Glomerular endothelial cell (primary cell): ENCODE measurements at places on chromosomes 2 and 18. TPM values are rescaled to one million over a fixed set of nuclear protein-coding genes. Genes with fewer than 3 reads are reported as not detected.

DNA sequence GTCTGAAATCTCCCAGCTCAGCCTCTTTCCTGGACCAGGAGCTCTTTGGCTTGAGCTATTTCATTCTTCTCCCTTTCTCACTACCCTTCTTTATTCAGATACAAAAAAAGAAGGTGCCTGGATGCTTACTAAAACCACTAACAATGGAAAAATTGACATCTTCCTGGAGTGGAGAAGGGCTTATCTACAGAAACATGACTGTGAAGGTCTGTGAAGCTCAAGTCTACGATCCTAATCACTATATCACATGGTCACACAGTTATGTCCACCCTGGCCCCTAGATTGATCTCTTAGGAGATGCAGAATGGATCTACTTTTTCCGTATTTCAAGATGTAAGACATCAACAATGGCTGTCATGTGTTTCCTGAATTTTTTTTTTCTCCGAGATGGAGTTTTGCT is 5.7 kb upstream of the KRCC1 start:
- no peak for DNase-seq

DNA sequence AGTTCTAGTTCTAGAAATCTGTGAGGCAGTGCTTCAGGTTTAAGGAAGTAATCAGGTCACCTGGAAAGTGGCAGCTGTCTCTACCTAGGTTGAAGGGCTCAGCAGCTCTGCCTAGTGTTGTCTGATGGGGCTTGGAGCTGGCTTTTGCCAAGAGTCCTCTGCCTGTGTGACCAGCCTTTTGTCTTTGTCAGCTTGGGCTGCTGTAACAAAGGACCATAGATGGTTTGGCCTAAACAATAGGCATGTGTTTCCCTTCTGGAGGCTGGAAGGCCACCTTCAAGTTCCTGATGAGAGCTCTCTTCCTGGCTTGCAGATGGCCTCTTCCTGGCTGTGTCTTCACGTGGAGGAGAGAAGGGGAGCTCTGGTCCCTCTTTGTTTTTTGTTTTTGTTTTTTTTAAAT is 13.3 kb downstream of the UBE2F start:
- no peak for DNase-seq

MDH1B gene
- 0.12 and 0.29 TPM in 2 replicates for total RNA-seq

- no peak for DNase-seq
Observed at GRCh38 chr18:524466-524865, 24.0 kb upstream of the COLEC12 start.

GRCh38 chr18:61334951-61335683 is 1.9 kb downstream of the CDH20 start:
- DNase-seq = no peak

DNA sequence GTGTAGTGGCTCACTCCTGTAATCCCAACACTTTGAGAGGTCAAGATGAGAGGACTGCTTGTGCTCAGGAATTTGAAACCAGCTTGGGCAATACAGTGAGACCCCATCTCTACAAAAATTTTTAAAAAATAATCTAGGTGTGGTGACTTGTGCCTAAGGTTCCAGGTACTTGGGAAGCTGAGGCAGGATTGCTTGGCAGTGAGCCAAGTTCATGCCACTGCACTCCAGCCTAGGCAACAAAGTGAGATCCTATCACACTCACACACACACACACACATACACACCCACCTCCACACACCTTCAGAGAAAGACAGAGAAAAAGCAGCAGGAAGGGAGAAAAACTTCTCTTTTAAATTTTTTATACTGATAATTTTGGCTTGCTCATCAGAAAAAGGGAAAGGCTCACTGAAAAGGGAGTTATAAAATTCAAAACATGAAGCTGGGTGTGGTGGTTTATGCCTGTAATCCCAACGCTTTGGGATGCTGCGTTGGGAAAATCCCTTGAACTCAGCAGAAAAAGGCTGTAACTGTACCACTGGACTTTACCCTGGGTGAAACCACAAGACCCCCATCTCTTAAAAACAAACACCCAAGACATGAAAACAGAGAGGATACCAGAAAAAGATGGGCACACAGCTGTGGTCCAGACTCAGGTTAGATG is 25.7 kb downstream of the FAM168B start:
- DNase-seq = no peak

- no peak for DNase-seq
Observed at GRCh38 chr18:44812426-44812825, 131.7 kb downstream of the SETBP1 start.

GRCh38 chr2:99085421-99085820 is 56.1 kb upstream of the C2orf15 start:
- DNase-seq = no peak

DNA sequence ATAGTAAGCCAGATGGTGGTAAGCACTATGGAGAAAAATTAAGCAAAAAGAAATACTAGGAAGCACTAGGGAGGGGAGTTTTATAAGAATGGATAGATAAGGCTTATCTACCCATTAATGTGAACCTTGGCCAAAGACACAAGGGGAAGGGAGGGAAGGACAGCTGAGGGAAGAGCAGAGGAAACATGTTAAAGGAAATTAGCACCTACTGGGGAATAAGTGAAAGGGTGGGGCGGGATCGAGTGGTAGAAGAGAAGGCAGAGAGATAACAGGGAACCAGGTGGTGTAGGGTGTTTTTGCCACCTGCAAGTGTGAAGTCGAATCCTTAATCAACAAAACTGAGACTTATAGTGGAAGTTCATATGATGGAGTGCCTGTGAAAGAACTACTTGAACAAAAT is 1.7 kb downstream of the UNC80 start:
- no peak for DNase-seq

DNA sequence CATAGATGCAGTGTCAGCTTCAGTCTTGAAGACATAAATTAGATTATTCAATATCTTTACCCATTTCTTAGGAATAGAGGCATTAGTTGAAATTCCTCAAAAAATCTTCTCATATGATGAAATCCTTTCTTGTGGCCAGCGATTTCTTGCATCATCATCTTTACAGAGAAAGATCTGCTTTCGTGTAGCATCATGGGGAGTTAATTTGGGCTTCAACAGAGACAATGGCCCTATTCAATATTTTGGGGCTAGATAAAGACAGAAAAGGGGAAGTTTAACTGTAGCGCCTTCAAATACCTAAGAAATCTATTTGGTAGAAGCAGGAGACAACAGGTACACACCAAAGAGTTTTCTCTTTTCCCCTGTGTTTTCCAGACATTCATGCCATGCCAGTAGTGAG is 73.8 kb downstream of the TGFA start:
- no peak for DNase-seq

GRCh38 chr18:50610349-50610748 is 50.5 kb downstream of the MAPK4 start:
- no peak for DNase-seq

- DNase-seq = no peak
Observed at GRCh38 chr2:45577441-45577840, 33.6 kb downstream of the SRBD1 start.

DNA sequence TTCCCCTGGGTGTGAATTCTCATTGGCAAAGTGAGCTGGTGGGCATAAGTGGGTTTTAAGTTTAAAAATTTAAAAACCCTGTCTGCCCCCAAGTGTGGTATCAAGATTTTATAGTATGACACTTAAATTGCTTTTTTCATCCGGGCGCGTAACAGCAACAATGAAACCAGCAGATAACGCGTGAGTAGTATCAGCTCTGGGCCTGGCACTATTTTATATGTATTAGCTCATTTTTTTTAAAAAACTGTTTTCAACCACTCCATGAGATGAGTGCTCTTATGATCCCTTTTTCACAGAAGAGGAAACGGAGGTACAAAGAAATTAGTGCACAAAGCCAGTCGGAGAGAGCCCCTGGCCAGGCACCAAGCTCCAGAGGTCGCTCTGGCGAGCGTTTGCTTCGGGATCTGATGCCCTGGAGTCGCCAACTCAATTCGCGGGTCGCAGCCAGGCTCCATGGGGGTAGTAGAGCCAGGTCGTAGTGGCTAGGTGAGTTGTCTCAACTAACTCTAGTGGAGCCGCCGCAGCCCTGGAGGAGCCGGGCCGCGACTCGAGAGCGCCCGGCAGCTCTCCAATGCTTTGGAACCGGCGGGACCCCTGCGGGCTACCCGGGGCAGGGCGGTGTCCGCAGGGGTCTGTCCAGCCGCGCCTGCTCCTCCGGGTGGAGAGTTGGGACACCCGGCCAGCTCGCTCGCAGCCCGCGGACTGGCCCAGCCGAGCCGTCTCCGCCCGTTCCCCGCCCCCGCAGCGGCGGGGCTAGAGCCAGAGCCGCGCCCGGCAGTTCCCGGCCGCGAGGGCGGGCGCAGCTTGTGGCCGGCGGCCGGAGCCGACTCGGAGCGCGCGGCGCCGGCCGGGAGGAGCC is at the start of gene IL1R1:
TSS of gene IL1R1 (plus strand) at position 777 of the 859 bp plus-strand sequence. CDS start 14,979 bp downstream, outside the sequence.
- DNase-seq = no peak

GRCh38 chr2:44777036-44777435 is 164.5 kb upstream of the SIX3 start:
- no peak for DNase-seq
